Right atrium auricular region (tissue), 2 donors: ENCODE measurements at places on chromosomes 3 and 15. TPM values are rescaled to one million over a fixed set of nuclear protein-coding genes. Genes with fewer than 3 reads are reported as not detected.
A peak's percentile ranks its signal among the peaks of the same experiment; 100 is the strongest.

- no peaks in the 10 kb centered on the region for H3K4me1 ChIP-seq
- H3K27ac ChIP-seq, result no peak overlapping the region
- peaks cover 1% of the 10 kb centered on the region for H3K27me3 ChIP-seq
- peak; percentile 51 for DNase-seq
- no peak overlapping the region for H3K4me3 ChIP-seq
- no peaks in the 10 kb centered on the region for H3K36me3 ChIP-seq
Measured at GRCh38 chr15:76327191-76328105, 9.1 kb upstream of the ISL2 start.

RAB43 gene
- total RNA-seq, result 8.2 TPM

- H3K36me3 ChIP-seq, result no peaks in the 10 kb centered on the region
- no peak for DNase-seq
- no peak overlapping the region for H3K27ac ChIP-seq
- H3K27me3 ChIP-seq, result no peaks in the 10 kb centered on the region
- H3K4me3 ChIP-seq, result no peak overlapping the region
Measured at GRCh38 chr3:83849106-83849730, 1109.6 kb upstream of the CADM2 start.

DNA sequence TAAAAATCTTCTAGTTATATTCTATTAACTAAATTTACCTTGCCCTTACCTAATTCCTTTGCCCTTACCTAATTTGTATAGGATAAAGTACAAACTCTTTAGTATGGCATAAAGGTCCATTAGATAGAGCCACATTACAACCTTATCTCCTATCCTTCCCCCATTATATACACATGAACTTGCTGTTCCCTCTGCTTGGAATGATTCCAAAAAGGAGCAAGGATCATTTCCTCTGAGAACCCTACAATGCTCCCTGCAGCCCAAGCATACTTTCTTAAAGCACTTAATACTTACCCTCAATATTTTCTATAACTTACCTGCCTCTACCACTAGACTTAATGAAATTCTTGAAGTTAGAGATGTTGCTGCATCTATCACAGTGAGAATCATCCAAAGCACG, 118.9 kb upstream of the CCDC54 start:
- no peak overlapping the region for H3K4me3 ChIP-seq
- no peak overlapping the region for H3K27ac ChIP-seq
- H3K4me1 ChIP-seq, result no peaks in the 10 kb centered on the region

CLDN18 gene
- 0.12 TPM for total RNA-seq

DNA sequence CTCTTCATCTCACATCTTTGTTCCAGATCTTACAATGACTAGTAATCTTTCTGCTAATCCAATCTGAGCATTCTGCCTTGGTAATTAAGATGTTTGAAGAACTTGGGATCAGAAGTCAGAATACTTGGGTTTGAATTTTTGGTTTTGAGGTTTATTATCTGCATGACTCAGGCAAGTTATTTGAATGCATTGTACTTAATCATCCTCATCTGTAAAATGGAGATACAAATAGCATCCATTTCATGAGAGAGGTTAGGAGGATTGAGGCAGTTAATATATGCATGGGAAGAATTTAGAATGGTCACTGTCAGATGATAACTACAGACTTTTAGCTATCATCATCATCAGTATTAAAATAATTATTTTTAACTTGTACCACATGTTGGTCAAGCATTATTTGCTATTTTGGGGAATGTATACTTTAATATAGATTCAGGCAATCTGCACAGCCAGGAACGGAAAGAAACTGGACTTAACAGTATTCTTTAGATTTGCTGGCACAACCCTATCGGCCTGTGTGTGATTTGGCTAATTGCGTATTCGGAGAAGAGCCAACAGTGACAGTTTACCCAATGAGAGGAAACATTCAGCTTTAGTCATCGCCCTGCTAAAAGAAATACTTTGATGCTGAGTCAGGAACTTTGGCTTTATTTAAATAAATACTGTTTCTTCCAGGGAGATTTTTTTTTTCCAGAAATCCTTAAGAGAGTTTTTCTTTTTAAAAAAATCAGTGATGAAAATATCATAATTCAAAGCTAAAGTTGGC, 600.0 kb downstream of the ROBO1 start:
- H3K4me1 ChIP-seq, result no peaks in the 10 kb centered on the region
- no peak overlapping the region for H3K27ac ChIP-seq
- no peak overlapping the region for H3K4me3 ChIP-seq
- H3K36me3 ChIP-seq, result no peaks in the 10 kb centered on the region
- no peak for DNase-seq

- no peak within 1 kb of the TSS for H3K27ac ChIP-seq
- peak within 1 kb of the TSS; percentile 52 for H3K4me3 ChIP-seq
- no peaks in the 10 kb centered on the region for H3K27me3 ChIP-seq
- no peaks in the 10 kb centered on the region for H3K36me3 ChIP-seq
- peaks cover 13% of the 10 kb centered on the region for H3K4me1 ChIP-seq
Measured at GRCh38 chr3:127628788-127629466, at the start of gene PODXL2. PODXL2 (plus strand) TSS chr3:127629185; CDS start chr3:127629220, 35 bp downstream.

SPATA12 gene
- not detected for total RNA-seq

GABRB3 gene
- 20.9 TPM for total RNA-seq

FRMD5 gene
- total RNA-seq, result 25.5 TPM

ZKSCAN7 gene
- total RNA-seq, result 2.1 TPM

COPS2 gene
- 38.2 TPM for total RNA-seq

DNA sequence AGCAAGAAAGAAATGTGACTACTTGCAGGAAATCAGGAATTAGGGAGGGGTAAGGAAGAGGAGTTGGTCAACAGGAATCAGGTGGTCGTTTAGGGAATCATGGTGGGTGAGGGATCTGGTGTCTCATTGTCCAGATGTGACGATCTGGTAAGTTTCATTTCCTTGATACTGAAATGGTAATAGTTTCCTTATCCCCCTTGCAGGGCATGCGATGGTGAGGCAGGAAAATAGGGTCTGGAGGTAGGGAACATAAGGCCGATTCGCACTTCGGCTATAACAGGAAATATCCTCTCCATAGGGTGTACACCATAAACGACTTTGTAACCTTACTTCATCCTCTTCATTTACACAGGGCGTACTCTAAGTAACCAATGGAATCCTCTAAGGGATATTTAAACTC, 574 bp upstream of the LRRC34 start:
- DNase-seq, result no peak
- H3K36me3 ChIP-seq, result no peaks in the 10 kb centered on the region
- peaks cover 15% of the 10 kb centered on the region for H3K4me1 ChIP-seq
- H3K27ac ChIP-seq, result no peak overlapping the region
- peak overlapping the region; percentile 55 for H3K4me3 ChIP-seq
- no peaks in the 10 kb centered on the region for H3K27me3 ChIP-seq

- H3K36me3 ChIP-seq, result no peaks in the 10 kb centered on the region
- no peak overlapping the region for H3K27ac ChIP-seq
- H3K4me3 ChIP-seq, result no peak overlapping the region
- H3K4me1 ChIP-seq, result no peaks in the 10 kb centered on the region
- no peak for DNase-seq
Measured at GRCh38 chr3:62361824-62362223, 11.5 kb downstream of the FEZF2 start.

DNA sequence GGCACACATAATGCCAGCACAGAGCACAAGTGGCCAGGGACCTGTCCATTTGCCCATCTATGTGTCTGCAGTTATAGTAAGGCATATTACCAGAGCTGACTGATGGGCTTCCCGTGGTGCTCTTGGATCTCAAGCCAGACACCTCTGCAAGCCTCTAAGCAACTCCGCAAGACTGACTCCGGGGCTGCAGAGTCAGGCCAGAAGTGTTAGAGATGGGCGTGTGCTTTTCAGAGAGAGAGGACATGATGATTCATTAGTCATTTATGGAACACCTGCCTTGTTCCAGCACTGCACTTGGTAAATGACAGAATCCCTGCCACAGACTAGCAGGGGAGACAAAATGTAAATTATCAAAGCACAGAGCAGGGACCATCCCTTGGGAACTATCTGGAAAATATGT, 559.0 kb downstream of the PDCD6IP start:
- H3K27ac ChIP-seq, result no peak overlapping the region
- DNase-seq, result no peak
- no peaks in the 10 kb centered on the region for H3K27me3 ChIP-seq

TAGLN3 gene
- total RNA-seq, result not detected

DNA sequence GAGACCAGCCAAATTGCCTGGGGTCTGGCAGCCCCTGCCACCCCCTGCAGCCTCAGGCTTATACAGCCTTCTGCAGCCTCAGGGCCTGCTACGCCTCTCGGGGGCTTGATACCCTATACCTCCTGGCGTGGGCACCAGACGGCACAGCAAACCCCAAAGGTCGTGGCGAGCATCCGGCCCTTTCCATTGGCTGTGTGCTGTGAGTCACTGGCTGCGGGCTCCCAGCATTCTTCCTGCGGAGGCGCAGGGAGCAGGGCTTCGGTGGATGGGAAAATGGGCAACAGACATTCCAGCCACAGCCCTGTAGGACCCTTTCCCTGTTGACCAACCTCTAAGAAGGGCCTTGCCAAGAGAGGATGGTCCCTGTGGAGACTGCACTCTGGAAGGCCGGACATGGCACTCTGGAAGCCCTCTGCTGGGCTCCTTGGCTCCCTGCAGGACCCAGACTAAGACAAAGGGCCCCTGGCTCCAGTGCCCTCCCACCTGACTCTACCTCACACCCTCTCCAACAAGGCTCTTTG, 59.6 kb downstream of the ITGA11 start:
- no peaks in the 10 kb centered on the region for H3K36me3 ChIP-seq
- no peak overlapping the region for H3K27ac ChIP-seq
- peaks cover 31% of the 10 kb centered on the region for H3K4me1 ChIP-seq
- H3K4me3 ChIP-seq, result no peak overlapping the region
- DNase-seq, result peak; percentile 58

GRCh38 chr3:172195407-172195754, 156.0 kb downstream of the FNDC3B start:
- H3K27ac ChIP-seq, result no peak overlapping the region
- DNase-seq, result no peak
- no peaks in the 10 kb centered on the region for H3K36me3 ChIP-seq
- no peaks in the 10 kb centered on the region for H3K27me3 ChIP-seq
- no peaks in the 10 kb centered on the region for H3K4me1 ChIP-seq

THAP10 gene
- 6.3 TPM for total RNA-seq

DNA sequence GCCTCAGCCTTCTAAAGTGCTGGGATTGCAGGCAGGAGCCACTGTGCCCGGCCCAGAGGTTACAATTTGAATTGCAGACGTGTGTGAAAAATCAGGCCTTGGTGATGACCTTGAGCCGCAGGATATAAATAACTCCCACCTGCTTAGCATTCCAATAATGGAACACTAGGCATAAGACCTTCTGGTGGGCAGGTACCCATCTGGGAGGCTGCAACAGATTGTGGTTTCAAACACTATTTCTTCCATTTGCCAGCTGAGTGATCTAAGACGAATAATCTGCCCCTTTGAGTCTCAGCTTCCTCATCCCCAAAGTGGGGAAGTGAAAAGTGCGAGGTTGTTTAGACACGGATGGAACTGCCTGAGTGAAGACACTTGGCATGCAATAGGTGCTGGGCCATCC, 47.7 kb upstream of the HERC1 start:
- H3K4me1 ChIP-seq, result no peaks in the 10 kb centered on the region
- no peaks in the 10 kb centered on the region for H3K27me3 ChIP-seq
- no peak overlapping the region for H3K4me3 ChIP-seq
- no peak for DNase-seq
- H3K27ac ChIP-seq, result no peak overlapping the region

ZNF35 gene
- 7.9 TPM for total RNA-seq

NEK11 gene
- 2.2 TPM for total RNA-seq

- peaks cover 7% of the 10 kb centered on the region for H3K36me3 ChIP-seq
- no peak overlapping the region for H3K4me3 ChIP-seq
- no peak for DNase-seq
- H3K27ac ChIP-seq, result no peak overlapping the region
- peaks cover 15% of the 10 kb centered on the region for H3K4me1 ChIP-seq
Measured at GRCh38 chr3:136142592-136142991, 53.5 kb downstream of the MSL2 start.

RASGRP1 gene
- 4.4 TPM for total RNA-seq

- H3K27me3 ChIP-seq, result no peaks in the 10 kb centered on the region
- DNase-seq, result no peak
- no peaks in the 10 kb centered on the region for H3K36me3 ChIP-seq
- H3K4me3 ChIP-seq, result no peak overlapping the region
- H3K27ac ChIP-seq, result no peak overlapping the region
- H3K4me1 ChIP-seq, result no peaks in the 10 kb centered on the region
Measured at GRCh38 chr3:189229196-189229828, 57.5 kb downstream of the TPRG1 start.

GRCh38 chr3:143441516-143442171, 322.1 kb downstream of the CHST2 start:
- no peak for DNase-seq
- no peaks in the 10 kb centered on the region for H3K27me3 ChIP-seq
- no peak overlapping the region for H3K27ac ChIP-seq
- H3K4me1 ChIP-seq, result peaks cover 10% of the 10 kb centered on the region
- no peak overlapping the region for H3K4me3 ChIP-seq

DNA sequence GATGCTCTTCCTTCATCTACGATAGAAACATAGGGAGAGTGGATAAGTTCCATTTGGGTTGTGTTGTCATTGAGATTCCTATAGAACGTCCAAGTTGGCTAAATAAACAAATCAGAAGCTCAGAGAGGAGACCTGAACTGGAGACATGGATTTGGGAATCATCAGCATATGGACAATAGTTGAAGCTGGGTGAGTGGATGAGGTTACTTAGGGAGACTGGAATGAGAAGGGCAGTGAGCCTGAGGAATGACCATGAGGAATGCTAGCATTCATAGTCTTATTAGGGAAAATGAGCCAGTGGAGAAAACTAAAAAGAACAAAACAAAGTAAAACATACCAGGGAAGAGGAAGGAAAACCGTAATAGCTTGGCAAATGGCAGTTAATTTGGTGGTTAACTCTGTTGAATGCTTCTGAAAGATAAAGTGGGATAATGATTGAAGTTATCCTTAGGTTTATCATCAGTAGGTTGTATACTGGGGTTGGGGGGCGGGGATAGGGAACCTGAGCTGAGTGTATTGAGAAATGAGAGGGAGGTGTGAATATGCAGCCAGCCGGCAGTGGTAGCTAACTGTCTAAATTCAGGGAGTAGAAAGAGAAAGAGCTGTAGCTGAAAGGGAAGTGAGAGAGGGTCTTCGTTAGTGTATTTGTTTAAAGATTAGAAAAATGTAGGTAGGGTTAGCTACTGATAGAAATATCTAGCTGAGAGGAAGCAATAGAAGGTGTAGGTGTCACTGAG, 74.6 kb downstream of the ARHGEF26 start:
- H3K36me3 ChIP-seq, result peaks cover 14% of the 10 kb centered on the region
- H3K4me1 ChIP-seq, result no peaks in the 10 kb centered on the region
- no peaks in the 10 kb centered on the region for H3K27me3 ChIP-seq
- no peak overlapping the region for H3K27ac ChIP-seq
- H3K4me3 ChIP-seq, result no peak overlapping the region
- DNase-seq, result no peak

DUOXA2 gene
- not detected for total RNA-seq
